Germinal center (tissue), 1 donor: ENCODE measurements at places on chromosomes 7 and 10.
A peak's percentile ranks its signal among the peaks of the same experiment; 100 is the strongest.

DNA sequence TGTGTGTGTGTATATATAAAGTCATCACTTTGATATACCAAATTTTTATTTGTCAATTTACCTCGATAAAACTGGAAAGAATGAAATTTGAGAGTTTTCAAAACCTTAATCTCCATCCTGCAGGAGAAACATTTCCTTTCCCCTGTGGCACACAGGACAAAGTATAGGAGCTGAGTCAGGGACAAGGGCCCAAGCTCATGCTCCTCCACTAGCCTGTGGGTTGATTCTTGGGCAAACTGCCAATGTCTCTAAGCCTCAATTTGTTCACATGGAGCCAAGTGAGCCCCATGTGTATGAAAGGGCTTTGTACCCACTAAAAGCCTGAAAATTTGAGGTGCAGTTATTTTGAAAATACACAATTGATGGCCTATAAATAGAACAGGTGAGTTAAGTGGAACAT lies 60.3 kb upstream of the IL6 start:
- DNase-seq: no peak

- no peak for DNase-seq
These were observed 19.0 kb downstream of the AQP1 start for GRCh38 chr7:30930621-30931020.

GRCh38 chr10:127089446-127089845 lies 106.9 kb downstream of the INSYN2A start:
- DNase-seq: no peak

- DNase-seq: no peak
These were observed 4.9 kb downstream of the CPA4 start for GRCh38 chr7:130297628-130298543.

GRCh38 chr7:77351539-77352004 lies 64.6 kb downstream of the GSAP start:
- DNase-seq: peak; percentile 43

DNA sequence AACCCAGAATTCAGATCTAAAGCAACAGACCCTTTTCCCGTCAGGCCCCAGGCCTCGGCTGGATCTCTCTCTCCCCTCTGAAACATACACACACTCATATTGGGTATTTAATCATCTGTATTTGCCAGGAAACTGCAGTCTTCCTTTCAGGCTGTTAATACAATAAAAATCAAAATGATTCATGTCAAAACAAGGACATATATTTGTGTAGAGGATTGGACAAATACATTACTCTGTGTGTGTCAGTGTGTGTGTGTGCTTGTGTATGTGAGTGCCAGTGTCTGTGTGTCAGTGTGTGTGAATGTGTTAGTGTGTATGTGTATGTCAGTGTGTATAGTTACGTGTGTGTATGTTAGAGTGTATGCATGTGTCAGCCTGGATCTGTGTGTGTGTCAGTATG lies 90.8 kb downstream of the JCAD start:
- no peak for DNase-seq

GRCh38 chr10:34907743-34908430 lies 92.8 kb upstream of the PARD3 start:
- DNase-seq: no peak

GRCh38 chr7:2326951-2327350 lies 12.7 kb upstream of the SNX8 start:
- DNase-seq: no peak

DNA sequence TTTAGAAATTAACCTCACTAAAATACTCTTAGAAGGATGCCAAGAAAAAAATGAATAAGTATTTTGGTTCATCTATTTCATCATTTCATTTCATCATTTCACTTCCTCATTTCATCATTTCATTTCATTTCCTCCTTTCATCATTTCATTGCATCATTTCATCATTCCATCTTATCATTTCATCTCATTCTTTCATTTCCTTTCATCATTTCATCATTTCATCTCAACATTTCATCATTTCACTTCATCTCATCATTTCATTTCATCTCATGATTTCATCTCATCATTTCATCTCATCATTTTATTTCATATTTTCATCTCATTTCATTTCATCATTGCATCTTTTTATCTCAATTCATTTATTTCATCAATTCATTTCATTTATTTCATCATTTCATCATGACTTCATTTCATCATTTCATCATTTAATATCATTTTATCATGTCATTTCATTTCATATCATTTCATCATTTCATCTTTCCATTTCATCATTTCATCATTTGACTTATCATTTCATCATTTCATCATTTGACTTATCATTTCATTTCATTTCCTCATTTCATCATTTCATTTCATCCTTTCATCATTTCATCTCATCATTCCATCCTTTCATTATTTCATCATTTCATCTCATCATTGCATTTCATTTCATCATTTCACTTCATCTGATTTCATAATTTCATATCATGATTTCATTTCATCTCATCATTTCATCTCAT lies 129.9 kb downstream of the ZNF92 start:
- DNase-seq: no peak

DNA sequence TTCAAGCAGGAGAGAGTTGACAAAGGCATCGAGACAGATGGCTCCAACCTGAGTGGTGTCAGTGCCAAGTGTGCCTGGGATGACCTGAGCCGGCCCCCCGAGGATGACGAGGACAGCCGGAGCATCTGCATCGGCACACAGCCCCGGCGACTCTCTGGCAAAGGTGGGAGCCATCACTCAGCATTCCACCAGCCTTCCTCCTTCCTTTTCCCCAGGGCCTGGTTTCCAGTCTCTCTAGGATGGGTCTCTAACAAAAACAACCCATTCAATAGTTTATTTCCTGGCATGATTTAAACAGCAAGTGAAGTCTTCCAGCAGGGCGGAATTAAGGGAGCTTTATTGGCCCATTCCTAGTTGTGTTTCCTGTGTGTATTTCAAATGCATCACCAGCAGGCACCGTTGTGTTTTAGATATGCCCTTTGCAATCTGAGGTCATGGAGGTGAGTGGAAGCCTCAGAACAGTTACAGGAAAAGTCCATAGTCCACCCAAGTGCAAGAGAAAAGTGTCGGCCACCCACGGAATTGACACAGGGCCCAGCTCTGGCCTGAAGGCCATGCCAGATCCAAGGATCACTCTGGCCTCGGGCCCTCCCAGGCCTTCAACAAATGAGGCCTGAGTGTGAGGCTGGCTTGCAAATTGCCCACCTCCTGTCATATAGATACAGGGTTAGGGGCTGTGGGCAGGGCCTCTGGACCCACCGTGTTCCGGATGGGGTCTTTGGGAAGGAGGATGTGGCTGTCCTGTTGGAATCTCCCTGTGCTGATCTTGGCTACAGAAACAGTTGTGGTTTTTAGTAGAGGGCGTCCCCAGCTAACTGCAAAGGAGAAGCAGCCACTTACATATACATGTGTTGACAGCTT lies 46.9 kb upstream of the TRIM8 start:
- no peak for DNase-seq

GRCh38 chr10:85864173-85864549 lies 502.4 kb downstream of the GRID1 start:
- DNase-seq: no peak

DNA sequence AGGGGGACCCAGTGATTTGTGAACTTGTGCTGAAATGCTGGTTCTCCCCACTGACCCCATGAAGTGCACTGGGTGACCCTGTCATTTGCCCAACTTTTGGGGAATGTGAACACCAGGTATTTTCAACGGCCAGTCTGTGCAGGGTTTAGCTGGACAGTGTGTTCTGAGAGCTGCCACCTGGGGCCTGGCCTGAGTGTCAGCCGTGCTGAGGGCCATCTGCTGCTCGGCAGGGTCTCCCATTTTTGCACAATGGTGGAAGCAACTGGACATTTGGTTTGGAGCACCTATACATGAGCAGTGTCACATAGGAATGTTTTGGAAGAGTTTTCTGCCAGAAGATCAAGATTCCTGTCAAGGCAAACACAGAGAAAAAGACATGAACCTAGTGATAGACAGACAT lies 5.2 kb downstream of the CHN2 start:
- no peak for DNase-seq

DNA sequence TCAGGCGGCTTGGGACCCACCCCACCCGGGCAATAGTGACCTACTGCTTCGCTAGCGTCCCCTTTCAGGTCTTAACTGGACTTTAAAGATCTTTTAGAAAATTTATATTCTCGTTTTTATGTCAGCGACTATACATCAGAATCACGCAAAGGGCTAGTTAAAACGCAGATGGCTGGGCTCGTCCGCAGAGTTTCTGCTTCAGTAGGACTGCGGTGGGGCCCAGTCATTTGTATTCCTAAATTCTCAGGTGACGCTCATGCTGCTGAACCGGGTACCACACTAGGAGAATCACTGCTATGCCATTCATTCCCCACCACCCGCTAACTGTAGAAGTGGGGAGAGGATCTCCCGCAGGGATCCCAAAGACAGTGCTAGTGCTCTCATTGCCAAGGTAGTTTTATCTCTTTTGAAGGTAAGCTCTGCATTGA lies 12.0 kb upstream of the SP8 start:
- DNase-seq: no peak

DNA sequence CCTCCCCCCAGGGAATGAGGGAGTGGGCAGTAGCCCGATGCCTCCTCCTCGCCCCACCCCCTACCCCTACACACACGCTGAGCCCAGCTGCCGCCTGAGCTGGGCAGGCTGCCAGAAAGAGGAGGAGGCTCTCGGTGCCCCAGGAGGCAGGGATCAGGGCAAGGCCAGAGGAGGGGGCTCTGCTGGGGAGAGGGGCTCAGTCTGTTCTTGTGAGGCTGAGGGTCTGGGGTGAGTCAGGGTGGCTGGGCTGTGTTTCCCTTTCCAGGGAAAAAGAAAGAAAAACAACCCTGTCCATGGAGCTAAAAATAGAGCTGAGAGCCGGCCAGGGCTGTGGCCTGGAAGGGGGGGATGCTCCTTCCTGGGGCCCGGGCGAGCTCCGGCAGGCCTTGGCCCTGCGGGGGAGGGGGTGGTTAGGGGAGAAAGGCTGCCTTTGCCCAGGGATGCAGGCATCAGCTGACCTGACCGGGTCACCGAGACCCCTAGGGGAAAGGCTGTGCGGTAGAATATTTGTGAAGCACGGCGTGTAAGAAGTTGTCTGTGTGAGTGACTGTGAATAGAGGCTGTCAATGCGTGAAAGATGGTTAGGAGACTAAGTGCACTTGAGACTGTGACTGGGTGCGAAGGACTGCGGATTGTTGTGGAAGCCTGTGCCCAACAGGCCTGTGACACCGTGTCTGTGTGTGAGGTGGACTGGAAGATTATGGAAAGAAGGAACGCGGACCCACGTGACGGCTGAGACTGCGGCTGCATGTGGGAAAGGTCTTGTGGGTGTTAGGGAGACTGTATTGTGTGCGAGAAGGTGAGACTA lies 1.2 kb upstream of the LZTS2 start:
- peak; percentile 72 for DNase-seq

- no peak for DNase-seq
These were observed 137.4 kb downstream of the GLI3 start for GRCh38 chr7:42099470-42100155.

DNA sequence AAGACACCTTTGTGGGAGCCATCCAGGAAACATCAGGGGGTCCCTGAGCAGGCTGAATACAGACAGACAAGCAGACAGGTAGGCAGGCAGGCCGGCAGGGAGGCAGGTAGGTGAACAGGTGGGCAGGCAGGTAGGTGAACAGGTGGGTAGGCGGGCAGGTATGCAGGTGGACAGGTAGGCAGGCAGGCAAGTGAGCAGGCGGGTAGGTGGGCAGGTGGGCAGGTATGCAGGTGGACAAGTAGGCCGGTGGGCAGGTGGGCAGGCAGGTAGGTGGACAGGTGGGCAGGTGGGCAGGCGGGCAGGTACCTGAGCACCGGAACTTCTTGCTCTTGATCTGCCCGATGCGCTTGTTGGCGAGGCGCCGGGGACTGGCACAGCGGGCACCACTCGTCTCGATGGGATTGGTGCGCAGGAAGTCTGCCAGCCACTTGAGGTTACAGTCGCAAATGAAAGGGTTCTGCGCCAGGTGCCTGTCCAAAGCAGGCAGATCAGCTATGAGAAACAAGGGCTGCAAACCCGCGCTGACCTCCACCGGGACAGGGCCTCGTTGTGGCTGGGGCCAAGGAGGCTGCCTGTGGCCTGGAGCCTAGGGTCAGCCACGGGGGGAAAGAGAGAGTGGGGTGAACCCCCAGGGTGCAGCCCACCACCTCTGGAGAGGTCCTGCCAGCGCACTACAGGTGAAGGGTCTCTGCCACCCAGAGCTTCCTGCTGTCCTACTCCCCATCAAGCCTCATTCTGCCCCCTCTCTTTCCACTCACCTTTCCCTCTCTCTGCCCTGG lies 136.9 kb downstream of the SLIT1 start:
- no peak for DNase-seq

GRCh38 chr10:95414016-95414830 lies 123.4 kb upstream of the PDLIM1 start:
- no peak for DNase-seq

DNA sequence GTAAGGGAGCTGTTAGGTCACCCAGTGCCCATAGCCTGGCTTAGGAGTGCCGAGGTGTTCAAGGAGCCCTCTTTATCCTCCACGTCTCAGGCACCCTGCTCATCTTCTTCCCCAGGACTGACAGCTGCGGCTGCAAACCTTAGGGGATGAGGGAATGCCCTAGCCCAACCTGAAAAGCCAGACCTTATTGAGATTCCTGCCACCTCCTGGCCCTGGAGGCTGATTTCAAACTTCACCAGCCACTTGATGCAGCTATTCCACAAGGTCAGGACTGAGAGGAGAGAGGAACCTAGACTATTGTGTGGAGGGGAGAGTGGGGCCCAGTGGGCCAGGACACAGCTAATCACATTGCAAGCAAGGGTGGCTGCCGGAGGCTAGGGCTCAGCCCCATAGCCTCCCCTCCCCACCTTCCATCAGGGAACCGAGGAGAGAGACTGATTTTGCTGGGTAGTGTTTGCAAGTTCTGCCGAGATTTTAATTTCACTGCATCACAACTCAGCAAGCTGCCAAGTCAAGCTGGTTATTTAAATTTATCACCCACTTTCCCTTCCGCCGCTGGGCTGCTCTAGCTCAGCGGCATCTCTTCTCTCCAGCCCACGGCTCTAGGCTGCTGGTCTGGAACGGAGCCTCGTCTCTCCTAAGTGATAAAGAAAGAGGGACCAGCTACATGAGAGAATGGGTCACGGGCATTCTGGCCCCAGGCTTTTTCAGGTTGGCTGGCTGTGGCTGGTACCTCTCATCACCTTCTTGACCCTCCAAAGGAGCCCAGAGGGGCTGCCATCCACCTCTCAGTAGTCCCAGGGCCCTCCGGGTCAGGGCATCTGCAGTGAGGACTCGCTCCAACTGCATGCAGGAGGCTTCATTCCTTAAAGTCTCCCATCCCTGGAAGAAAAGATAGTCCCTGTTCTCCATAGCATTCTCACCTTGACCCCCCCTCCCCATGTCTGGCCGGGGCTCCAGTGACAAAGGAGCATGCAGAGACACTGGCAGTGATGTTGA lies 66.7 kb downstream of the PAX2 start:
- DNase-seq: no peak
